ENCODE measurements at places on chromosomes 2 and 18.

DNA sequence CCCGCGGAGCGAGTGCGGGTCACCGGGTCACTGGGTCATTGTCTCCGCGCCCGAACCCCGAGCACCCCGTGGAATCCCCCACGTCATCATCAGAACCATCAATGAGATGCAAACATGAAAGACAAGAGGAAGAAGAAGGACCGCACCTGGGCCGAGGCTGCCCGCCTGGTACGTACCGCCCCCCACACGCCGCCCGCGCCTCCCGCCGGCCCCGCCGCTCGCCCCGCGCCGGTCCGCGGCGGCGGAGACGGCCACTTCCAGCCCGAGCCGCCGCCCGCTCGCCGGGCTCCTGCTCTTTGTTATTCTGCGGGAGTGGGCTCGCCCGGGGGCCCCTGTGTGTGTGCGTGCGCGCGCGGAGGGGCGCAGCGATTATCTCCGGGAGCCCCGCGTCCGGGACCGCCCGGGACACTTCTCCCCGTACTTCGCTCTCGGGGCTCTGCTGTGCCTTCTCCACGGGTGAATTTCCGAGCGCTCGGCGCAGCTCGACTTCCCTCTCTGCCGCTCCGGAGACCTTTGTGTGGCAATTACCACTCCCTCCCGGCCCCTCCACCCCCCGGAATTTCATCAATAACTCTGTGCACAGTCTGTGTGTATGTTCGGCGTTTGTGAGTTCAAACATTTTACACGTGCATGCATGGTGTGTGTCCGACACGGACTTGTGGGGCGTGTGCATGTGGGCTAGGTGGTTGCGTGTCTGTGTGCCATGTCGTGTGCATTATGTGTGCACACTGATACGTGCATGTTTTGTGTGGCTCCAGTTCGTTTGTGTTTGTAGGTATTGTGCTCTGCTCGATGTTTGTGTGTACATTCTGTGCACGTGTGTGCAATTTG, 714 bp downstream of the ASXL3 start:
- DNase-seq, result peak; percentile 33

- DNase-seq, result no peak
Measured at GRCh38 chr2:160942476-160943142, 217.6 kb upstream of the TANK start.

DNA sequence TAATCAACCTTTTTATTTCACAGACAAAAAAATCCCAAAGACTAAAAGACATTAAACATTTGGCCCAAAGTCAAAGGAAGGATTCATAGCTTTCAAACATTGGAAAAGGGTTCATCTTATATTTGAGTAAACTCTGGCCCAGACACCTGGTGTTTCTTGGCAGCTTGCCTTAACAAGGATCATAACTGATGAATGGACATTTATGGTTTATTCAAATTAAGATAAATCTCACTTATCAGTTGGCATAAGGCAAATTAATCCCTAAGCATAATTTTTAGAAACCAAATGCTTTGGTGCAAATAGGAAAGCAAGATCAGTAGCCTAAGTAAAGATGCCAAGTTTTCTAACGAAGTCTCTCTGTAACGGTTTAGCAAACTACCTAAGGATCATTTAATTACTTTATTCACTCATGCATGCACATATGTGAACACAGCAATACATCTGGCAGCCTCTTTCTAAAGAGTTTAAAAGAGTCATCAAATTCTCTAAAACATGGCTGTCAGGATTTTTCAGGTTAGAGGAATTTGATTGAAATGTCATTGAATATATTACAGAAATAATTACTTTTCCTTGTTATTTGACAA, 323.4 kb upstream of the RBMS1 start:
- DNase-seq, result no peak

DNA sequence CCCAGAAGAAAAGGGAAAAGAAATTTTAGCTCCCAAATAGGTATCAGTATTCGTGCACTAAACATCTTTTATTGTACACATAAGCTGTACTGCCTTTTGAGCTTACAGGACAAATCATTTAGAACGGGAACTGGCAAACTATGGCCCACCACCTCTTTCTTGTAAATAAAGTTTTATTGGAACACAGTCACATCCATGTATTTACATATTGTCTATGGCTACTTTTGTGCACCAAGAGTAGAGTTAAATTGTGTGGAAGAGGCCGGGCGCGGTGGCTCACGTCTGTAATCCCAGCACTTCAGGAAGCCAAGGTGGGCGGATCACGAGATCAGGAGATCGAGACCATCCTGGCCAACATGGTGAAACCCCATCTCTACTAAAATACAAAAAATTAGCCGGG, 5.7 kb downstream of the TM4SF20 start:
- DNase-seq, result no peak

GRCh38 chr2:218710334-218710686, 325 bp upstream of the TTLL4 start:
- DNase-seq, result no peak

- no peak for DNase-seq
Measured at GRCh38 chr18:48662011-48662661, 123.3 kb downstream of the CTIF start.

GRCh38 chr2:107721178-107721577, 105.5 kb upstream of the RGPD4 start:
- DNase-seq, result no peak

DNA sequence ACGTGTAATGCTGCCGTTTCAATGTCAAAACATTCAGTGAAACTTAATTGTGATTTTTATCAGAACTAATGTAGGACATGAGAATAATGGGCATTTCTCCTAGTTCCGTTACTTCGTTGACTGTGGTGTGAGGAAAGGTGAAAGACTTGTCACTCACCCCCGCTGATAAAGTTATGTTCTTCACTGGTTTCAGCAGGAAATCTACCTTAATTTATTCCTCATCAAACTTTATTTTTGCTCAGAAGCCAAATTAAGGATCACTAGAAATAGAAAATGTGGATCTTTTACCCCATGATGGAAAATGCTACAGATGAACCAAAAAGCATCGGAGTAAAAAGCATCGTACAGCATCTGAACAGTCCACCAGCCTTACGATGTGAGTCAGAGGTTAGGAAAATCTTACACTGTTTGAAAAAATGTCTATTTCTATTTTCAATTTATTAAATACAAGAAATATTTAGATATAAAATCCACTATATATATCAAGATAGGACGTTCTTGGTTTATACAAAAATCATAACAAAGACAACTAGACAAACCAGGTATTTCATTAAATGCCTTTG, 1.0 kb upstream of the ROCK1 start:
- no peak for DNase-seq

- DNase-seq, result peak; percentile 21
Measured at GRCh38 chr18:47215554-47216138, 35.8 kb downstream of the SKOR2 start.

GRCh38 chr2:160380000-160380570, 113.5 kb downstream of the RBMS1 start:
- no peak for DNase-seq

DNA sequence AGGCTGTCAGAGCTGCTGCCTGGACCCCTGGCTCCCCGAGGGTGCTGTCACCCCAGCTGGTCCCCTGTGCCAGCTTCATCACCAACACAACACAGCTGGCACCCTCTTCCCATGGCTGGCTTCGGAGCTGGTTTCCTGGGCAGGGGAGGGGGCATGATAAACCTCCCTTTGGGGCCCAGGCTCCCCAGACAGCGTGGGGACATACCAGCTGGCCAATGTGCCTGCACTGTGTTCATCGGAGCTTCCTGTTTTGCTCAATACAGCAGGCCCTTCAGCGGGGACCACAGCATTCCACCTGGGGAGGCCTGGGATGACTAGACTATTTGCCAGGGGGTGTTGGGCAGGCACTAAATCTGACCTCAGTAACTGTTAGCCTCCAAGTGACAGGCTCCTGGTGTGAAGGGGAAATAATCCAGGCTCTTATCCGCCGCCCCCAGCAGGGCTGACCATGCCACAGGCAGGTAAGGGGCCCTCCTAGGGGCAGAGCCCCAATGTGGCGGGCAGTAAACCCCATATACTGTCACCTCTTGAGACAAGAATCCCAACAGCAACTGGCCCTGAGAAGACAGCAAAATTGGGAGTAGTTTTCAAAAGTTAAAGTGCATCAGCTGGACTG, 44.6 kb downstream of the EMX1 start:
- no peak for DNase-seq

GRCh38 chr2:144986691-144987090, 466.8 kb upstream of the ZEB2 start:
- DNase-seq, result no peak

Data from posterior cingulate gyrus (tissue), 11 donors.